A549 treated with Mapracorat at 1 μM for 4 hours (cell line): ENCODE measurements at places on chromosomes 5 and 9. TPM values are rescaled to one million over a fixed set of nuclear protein-coding genes. Genes with fewer than 3 reads are reported as not detected.

Gene ARHGEF28
- 11.5 to 12.4 TPM (median 11.9 TPM) in 5 replicates for total RNA-seq

Gene TAF11L10
- not detected in 5 replicates for total RNA-seq

Gene POMT1
- 13.5 to 18.5 TPM (median 17.5 TPM) in 5 replicates for total RNA-seq

Gene FST
- total RNA-seq: 1.7 to 3.0 TPM (median 2.9 TPM) in 5 replicates

Gene SYK
- 0.03 to 0.13 TPM in 2 of 5 replicates, not detected in the others for total RNA-seq

Gene DNAI1
- total RNA-seq: 0.23 to 0.64 TPM (median 0.45 TPM) in 4 of 5 replicates, not detected in the other

Gene TGFBI
- 1,374 to 2,017 TPM (median 1,715 TPM) in 5 replicates for total RNA-seq

Gene C5orf52
- not detected in 5 replicates for total RNA-seq

Gene EIF4E1B
- not detected in 5 replicates for total RNA-seq

Gene TRAF2
- total RNA-seq: 38.3 to 63.1 TPM (median 52.9 TPM) in 5 replicates

Gene PHPT1
- 279 to 323 TPM (median 297 TPM) in 5 replicates for total RNA-seq

Gene CYSTM1
- 149 to 258 TPM (median 171 TPM) in 5 replicates for total RNA-seq

Gene UBE2QL1
- 0.72 to 1.2 TPM (median 0.87 TPM) in 5 replicates for total RNA-seq
